Effector memory CD4-positive, alpha-beta T cell (primary cell): ENCODE measurements at places on chromosomes 6 and 20.

DNA sequence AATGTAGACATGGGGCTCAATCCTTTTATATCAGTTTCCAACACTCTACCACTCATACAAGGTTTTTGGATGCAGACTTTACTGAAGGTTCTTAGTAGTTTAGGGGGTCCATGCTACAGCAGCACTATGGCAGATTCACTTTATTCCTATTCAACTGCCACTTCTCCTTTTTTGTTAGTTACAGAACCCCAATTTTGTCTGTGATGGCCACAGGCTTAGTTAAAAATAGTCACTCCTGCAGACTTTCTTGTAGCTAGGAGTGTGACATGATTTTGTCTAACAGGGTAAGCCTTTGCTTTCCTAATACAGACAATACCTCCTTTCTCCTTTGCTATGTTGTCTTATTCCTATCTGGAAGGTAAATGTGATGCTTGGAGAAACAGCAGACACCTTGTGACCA, 90.0 kb upstream of the SLC24A3 start:
- no peak for DNase-seq

GRCh38 chr6:152552616-152553209, 84.4 kb downstream of the SYNE1 start:
- DNase-seq = no peak

- DNase-seq = no peak
Observed at GRCh38 chr20:44442298-44443070, 33.2 kb upstream of the TTPAL start.

DNA sequence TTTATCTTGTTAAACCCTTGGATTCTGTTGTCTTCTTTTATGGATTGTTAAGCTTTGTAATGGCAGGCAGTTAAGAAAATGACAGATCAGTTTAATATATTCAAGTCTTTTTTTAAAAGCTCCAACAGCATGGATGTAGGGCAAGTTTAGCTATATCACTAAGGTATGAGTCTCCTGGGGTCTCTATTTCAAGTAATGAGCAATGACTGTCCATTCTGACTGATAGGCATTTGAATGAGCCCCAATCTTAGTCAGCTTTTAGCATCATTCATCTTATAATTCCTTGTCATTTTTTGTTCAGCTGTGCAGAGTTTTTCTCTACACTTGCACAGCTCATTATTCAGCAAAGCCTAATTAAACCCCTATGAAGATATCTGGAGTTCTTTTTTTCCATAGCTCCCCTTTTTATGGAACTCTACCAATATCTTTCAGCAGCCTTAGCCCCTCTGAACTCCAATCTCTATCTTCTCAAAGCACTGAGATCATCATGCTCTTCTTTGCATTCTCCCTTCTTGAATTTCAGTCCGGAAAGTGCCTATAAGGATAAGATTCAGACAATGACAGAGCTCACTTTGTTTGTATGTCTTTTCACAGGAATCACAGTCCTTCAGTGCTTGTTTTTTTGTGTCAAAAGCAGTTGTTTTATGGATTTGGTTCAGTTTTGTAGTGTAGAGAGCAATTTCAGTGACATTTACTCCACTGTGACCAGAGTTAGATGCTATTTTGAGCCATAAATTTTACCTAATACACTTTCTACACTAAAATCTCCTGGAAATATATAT, 97.2 kb upstream of the DOK5 start:
- DNase-seq = no peak

- DNase-seq = no peak
Observed at GRCh38 chr6:38169221-38169976, 349.9 kb downstream of the ZFAND3 start.

DNA sequence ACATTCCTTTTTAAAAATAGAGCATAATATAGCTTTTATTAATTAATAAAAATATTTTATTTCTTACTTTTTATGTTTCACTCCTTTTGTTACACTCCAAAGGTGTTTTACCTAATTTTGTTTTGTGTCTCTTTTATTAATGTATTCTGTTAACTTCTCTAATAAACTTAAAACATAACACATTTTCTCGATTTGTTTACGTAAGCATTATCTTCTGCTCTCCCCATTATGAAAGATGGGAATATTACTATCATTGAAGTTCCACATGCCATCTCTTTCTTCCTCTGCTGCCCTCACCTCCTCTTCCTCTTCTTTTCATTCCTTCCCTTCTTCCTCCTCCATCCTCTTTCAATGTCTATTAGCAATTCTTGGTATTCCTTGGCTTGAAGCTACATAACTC, 85.0 kb upstream of the HCRTR2 start:
- DNase-seq = no peak

DNA sequence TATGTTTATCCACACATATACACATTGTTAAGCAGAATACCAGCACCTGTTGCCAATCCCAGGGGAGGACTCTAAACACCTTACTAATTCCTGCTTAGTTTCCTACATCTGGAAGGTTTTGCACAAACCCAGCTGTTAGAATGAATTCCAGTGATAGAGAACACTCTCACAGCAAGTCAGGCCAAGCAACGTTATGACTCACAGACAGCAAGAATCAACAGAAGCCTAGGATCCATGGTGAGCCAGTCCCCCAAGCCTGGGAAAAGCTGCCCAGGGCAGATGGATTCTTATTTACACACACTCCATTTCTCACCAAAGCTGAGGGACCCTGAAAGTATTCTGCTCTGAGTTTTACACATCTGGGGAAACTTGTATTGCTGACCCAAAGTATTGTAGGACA, 291.7 kb downstream of the SLC35F1 start:
- no peak for DNase-seq

GRCh38 chr20:52748285-52748932, 223.7 kb upstream of the TSHZ2 start:
- no peak for DNase-seq

GRCh38 chr6:52305411-52305810, 20.9 kb upstream of the MCM3 start:
- DNase-seq = no peak

DNA sequence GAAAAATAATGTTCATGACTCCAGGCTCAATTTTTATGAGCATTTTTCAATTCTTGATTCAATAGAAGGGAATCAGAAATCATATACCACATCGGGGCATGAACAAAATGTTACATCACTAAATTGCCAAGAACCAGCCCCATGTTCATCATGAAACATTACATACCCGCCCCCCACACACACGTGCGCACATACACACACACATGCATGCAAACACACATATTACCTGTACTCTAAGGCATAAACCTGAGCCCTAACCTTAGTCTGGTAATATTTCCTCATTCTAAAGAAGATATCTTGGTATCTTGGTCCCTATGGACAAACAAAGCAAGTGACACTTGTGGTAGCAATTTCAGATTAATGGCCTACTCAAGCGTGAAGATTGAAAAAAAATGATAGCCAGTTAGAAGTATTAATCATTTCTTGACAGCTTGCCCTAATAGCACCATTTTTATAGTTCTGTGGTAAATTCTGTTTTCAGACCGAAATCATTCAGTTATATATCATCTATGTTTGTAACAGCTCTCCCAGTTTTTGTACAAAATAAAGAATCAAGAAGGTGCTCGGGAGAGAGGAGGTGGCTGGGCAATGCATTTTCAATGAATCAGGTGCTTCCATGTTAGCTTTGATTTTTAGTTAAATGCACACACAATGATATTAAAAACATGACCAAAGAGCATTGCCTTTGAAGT, 95.4 kb upstream of the DOK5 start:
- DNase-seq = no peak

DNA sequence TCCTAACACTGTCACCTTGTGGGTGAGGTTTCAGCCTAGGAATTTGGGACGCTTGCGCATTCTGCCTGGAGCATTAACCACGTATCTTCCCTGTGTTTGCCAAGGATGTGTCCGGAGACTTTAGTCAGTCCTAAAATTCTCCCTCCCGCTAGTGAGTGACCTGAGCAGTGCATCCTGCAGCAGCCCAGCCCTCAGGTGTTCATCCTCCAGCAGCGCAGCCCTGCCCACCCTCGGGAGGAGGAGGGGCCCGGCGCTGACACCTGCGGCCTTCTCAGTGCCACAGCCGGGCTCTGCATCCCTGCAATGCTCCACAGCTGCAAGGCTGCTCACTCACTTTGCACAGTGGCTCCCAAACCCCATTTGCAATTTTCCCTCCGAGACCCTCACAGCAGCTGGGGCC, 79.5 kb downstream of the ERMARD start:
- DNase-seq = no peak
